ENCODE measurements at places on chromosomes 5 and 9.

DNA sequence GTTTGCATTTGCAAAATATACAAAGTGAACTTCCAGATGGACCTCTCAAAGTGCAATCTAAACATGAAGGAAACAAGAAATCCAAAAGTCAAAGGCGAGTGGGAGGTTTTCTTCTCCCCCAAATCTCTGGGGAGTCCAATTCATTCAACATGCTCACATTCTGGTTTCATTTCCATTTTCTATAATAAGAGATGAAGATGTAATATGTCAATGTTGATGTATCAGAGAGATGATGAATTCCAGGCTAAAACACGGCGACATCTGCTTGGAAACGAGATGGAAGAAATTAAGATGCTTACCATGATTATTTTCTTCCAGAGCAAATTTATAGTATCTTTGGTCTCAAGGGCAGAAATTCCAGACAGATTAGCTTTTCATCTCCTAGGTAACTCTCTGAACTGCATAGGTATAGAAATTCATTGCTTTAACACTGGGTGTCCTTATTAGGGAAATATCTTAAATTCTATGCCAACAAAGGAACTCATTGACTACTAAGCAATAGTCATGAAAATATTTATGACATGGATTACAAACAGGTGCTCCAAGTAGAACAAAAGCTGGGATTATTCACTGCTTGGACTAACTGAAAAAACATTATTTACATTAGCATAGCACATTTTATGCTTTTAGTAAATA is 287.9 kb downstream of the SEC61B start:
- DNase-seq: peak; percentile 18

GRCh38 chr5:163569284-163569683 is 63.9 kb downstream of the MAT2B start:
- DNase-seq: no peak

DNA sequence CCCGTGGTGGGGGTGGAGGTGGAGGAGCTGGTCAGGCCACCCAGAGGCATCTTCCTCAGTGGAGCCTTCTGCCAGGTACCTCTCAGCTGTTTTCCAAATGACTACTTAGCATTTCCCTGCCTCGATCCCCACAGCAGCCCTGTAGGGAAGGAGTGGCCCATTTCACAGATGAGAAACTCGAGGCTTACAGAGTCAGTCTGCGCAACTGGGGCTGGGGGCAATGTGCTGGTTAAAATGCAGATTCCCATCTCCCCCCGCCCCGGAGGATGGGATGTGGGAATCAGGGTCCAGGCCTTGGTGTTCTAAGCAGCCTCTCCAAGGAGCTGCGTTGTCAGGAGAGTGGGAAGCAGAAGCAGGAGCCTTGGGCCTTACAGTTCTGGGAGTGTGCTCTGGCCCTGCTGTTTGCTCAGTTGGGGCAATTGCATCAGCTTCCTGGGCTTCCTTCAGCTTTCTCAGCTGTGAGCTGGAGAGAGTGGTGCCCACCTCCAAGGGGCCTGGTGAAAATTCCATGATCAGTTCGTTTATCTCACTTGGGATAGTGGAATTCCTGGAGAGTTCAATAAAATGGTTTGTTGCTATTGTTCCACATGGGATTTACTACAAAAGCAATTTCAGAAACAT is 19.4 kb downstream of the ERGIC1 start:
- DNase-seq: no peak

GRCh38 chr9:123358181-123358905 is 2.3 kb downstream of the CRB2 start:
- DNase-seq: no peak

GRCh38 chr9:550333-550732 is 291.2 kb upstream of the DMRT1 start:
- DNase-seq: no peak

- no peak for DNase-seq
Measured at GRCh38 chr5:44546286-44546685, 157.1 kb upstream of the FGF10 start.

GRCh38 chr5:80284720-80285119 is 28.9 kb upstream of the SERINC5 start:
- no peak for DNase-seq

DNA sequence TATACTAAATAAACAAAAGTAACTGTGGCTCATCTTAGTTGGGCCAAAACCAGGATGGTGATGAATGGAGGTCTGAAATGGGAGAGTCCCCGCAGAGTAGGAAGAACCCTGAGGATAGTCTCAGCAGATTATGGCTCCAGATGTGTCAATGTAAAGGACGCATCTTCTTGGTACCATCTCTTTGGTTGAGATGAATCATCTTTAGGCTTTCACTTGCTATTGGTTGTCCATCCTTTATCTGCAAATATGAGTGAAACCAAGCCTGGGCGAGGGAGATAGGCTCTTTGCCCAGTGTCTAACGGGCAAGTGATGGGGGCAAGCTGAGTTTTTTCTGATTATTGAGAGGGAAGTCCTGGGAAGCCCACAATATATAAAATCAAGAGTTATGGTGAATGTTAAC is 19.4 kb upstream of the LCP2 start:
- DNase-seq: no peak

GRCh38 chr5:131463656-131464055 is 171.4 kb downstream of the RAPGEF6 start:
- DNase-seq: peak; percentile 38

- DNase-seq: no peak
Measured at GRCh38 chr5:67451640-67452279, 255.2 kb upstream of the CD180 start.

DNA sequence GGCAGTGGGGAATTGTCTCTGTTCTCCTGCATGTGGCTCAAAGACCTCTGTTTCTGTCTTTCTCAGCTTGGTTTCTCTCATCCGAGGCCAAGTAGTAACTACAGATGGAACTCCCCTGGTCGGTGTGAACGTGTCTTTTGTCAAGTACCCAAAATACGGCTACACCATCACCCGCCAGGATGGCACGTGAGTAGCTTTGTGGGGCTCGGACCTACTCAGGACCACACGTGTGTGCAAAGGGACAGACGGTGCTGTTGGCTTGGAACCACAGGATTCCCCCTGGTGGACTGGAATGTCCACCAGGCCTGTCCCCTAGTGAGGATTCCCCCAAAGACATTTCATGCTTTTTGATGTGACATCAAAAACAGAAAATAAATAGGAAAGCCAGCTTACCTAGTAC is 96.3 kb upstream of the WWC1 start:
- DNase-seq: no peak

- peak; percentile 88 for DNase-seq
Measured at GRCh38 chr5:157273131-157273556, 7.2 kb downstream of the CYFIP2 start.

DNA sequence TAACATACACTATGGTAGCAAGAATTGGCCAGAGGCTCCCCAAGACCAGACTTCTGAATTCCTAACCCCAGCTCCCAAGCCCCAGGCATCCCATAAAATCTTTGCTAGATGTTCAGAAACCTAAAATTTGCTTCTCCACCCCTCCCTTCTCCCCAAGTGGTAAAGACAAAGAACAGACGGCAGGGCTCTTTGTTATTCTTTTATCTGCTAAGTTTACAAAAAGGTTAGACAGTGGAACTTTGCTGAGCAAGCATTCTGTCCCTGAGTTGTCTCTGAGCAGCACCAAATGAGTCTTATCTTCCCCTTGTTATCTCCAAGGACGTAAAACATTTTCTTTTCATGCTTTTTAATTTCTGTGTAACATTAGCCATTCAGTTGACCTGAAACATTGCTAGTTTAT is 30.2 kb downstream of the TJP2 start:
- no peak for DNase-seq

DNA sequence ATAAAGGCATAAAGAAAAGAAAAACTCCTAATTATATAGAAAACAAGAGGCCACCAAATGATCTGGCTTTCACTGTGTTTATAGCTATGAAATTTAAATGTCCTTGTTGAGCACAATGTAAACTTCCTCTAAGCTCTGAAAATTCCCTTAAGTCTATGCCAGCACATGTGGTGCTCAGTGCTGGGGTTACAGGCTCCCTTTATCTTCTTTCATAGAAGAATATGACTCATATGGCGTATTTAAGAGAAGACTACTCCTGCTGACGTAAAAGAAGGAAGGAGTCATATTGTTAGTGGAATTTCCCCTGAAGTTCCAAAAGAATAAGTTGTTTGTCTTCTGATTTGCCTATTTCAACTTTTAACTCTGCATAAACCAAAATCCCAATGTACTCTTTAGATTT is 30.4 kb downstream of the RNF145 start:
- DNase-seq: peak; percentile 97

- DNase-seq: peak; percentile 90
Measured at GRCh38 chr5:133977161-133977787, 8.8 kb upstream of the C5orf15 start.

DNA sequence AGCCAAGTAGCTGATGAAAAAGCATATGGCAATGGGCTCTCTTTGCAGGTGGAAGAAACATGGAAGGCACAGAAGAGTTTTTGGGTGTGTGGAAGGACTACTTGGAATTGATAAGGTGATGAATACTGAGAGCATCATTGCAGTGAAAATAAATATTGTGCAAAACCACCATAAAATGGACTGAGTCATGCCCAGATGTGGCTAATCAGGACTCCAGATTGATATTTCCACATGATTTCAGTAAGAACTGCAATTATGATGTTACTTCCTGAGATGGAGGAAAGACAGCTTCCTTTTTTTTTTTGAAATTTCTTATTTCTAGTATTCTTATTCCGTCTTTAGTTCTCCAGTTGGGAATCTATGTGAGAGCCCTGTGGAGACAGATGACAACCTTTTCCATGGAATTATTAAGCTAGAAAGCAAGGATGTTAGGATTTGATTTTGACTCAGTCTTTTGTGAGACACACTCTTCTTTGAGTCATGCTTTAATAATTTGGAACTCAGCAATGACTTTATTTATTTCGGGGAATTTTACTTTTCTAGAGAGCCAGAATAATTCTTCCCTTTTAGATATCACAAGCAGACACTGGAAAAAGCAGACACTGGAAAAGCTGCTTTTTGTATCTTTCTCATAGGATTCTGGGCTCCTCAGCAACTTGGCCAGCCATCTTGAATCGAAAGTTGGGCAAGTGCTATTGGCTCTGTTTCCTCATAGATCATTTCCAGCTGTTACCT is 94.2 kb upstream of the VCAN start:
- peak; percentile 89 for DNase-seq

- no peak for DNase-seq
Measured at GRCh38 chr5:35860686-35861085, 4.0 kb downstream of the IL7R start.

DNA sequence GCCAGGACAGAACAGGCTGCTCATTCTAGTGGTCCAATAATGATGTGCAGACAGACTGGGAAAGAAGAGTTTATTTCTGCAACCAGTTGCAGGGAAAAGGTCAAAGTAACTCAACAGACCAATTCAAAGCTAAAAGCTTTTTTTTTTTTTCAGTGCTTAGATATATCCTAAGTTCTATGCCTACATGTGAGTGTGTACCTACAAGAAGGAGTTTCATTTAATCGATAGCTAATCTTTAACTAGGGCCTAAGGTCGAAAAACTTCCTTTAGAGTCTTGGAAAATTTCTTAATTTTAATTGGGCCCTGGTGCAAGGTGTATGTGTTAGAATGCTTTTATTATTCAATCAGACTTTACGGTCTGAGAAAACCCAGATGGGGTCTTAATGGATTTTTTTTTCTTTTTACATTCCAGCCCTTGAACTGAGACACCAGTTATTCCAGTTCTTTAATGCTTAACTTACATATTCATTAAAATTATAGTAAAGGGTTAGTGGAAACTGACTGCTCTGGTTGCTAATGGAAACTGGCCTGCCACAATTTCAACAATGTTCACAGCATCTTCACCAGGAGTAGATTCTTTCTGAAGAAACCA is 365.3 kb downstream of the MTRR start:
- no peak for DNase-seq

DNA sequence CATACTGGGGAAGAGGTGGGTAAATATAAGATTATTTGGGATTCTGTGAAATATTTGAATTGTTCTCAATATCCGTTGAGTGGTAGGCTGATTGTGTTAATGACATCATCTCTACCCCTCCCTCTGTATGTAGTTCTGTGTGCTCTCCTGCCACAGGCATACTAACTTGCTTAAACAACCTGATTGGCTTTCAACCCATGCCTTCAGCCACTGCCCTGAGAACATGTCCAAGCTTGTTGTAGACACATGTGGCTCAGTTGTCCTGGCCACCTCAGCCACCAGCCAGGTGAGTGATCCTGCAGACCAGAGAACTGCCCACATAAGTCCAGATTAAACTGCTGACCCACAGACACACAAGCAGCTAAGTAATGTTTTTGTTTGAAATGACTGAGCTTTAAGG is 31.1 kb downstream of the ANKS6 start:
- no peak for DNase-seq

DNA sequence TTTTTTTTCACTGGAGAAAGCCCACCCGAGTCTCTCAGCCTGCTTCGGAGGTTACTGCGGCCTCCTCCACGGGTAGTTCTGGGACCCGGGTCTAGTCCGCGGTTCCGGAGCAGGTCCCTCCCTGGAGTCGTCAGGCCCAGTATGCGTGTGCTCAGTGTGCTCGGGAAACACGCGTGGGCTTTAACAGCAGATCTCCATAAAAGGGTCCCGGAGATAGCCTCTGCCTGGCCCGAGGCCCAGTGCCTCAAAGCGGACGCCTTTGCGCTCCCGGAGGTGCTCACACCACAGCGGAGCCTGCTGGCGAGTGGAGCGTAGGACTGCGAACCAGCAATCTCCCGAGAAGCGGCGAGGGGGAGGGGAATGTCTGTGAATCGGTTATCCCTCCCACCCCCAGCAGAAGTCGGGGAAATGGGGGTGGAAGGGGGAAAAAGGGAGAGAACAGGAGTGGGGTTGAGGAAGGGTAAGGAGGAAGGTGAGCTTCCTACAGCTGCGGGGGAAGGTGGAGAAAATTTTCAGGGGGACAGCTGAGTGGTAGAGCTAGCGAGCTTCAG is 28.7 kb downstream of the CDKN2A start:
- DNase-seq: peak; percentile 73

DNA sequence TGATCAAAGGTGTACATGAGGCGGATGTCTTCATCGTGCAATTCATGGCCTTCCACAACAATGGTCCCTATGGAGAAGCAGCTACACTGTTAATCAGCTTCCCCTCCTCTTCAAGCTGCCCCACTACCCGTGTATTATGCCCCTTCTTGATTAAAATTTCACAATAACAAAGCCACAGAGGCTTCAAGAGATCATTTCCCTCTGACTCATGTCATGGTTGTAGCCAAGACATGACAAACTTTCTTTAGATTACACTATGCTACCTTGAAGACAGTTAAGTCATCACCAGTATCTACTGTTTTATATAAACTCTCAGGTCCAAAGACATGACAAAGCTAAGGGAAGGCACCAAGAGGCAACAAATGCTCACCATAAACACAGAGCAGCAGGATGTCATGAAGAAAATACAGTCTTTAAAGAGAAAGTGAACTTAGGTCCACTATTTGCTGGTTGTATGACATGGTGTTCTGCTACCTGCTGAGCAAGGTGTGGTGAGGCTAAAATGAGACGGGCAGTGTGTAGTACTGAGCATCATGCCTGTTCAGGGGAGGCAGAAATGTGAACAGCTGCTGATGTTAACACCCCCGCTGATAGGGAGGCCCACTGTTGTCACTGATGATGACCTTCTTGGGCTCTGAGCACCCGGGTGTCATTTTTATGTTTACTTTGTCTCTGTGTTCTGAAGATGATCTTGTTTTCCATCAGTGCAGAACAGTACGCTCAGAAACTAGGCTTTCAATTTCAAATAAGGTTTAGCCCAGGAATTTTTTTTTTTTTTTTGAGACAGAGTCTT is 48.3 kb downstream of the IARS1 start:
- peak; percentile 19 for DNase-seq

GRCh38 chr5:154086641-154087040 is 47.9 kb downstream of the MFAP3 start:
- DNase-seq: no peak
